ENCODE measurements at places on chromosomes 2 and 18.

- no peak for DNase-seq
Measured at GRCh38 chr2:191746346-191747169, 68.6 kb downstream of the NABP1 start.

GRCh38 chr2:223923976-223924375 is 21.2 kb downstream of the WDFY1 start:
- DNase-seq = no peak

DNA sequence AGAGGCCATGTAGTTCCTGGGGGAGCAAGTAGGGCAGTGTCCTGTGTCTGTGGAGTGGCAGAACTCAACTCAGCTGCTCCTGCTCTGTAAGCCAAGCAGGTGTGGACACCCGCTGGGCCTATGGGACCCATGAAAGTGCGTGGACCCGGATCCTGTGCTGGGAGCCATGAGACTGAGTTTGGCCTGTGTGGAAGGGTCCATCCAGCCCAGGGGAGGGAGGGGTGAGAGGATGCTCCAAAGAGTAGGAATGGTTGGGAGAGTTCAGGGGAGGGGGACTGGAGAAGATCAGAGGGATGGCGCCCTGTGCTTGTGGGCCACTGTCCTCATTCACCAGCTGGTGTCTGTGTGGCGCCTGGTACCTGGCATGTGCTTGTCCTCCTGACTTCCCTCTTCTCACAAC is 226.4 kb upstream of the HS6ST1 start:
- DNase-seq = no peak

GRCh38 chr18:43277164-43277600 is at the start of gene SYT4:
Gene SYT4 (minus strand): TSS chr18:43277490. CDS start chr18:43277281, 209 bp downstream.
- peak; percentile 87 for DNase-seq

DNA sequence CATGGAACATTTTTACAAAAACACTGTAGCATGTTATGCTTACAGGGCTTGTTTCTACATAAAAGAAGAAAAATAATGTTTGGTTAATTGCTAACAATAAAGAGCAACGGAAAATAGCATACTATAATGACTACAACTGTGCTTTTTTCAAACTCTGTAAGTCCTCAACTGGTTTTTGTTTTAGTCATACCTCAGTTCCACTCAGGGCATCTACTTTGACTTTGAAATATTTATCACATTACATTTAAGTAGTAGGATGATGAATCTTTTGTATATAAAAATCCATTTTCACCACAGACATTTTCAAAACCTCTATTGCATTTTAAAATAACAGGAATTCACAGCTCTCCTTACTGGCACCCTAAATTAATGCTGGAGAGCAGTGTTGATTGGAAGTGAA is 8.3 kb downstream of the SATB2 start:
- DNase-seq = no peak

DNA sequence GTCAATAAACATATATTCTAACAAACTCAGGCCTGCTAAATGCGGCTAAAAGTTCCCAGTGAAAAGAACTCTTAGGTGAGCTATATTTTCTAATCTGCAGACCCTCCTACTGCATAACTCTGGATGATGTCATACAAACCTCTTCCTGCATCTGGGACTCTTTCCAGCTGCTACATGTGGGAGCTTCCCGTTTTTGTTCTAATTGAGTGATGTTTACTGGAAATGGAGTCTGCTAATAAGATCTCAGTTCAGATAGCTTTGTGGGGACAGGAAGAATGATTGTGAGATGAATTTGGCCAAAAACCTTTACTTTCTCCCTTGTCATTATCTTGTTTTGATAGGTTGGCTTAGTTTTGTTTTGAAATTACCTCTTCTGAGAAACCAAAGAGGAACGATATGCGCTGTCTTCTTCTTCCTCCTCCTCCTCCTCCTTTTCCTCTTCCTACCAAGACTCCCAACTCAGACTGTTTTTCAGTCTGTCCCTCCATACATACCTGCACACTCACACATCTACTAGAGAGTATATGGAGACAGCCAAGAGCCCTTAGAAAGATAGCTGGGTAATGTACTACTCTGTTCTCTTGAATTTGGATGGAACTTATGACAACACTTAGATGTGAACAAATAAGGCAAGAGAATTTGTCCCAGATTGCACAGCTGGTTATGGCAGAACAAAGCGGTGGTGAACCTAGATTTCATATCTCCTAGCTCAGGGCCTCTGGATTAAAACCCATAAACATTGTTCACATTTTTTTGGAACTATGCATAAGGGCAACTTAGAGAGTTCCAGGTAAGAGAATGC is 39.8 kb upstream of the AAK1 start:
- DNase-seq = no peak

GRCh38 chr2:206728277-206729199 is 10.3 kb upstream of the DYTN start:
- DNase-seq = no peak

DNA sequence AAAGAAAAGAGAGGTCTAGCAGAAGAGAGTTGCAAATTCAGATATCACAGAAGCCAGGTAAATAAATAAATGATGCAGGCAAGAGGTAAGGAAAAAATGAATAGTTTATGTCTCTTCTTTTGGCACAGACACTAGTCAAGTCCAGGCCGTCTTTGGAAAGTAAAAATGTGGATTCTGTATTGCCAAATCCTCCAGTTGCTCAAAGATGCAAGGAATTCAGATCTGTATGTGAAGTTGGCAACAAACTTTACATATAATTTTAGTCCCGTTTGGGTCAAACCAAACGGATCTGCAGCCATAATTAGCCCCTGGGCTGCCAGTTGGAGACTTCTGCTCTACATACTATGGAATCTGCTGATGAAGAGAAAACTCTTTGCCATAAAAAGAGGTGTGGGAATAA is 200.5 kb upstream of the RND3 start:
- DNase-seq = no peak

DNA sequence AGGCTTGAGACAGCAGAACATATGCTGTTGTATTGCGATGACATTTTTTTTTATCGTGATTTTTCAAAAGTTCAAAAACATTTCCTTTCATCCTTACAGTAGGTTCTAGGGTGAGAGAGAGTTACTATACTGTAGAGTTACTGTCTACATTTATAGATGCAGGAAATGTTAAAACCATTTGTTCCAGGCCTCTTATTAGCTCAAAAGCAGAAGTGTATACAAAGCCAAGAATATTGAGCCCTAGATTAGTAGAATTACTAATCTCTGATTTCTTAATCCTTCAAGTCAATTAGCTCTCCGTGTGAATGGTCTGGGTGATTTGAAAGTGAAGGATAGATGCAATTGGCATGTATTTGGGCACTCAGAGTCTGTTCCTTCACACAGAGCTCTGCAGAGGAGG is 73.1 kb downstream of the MAPRE2 start:
- DNase-seq = no peak

DNA sequence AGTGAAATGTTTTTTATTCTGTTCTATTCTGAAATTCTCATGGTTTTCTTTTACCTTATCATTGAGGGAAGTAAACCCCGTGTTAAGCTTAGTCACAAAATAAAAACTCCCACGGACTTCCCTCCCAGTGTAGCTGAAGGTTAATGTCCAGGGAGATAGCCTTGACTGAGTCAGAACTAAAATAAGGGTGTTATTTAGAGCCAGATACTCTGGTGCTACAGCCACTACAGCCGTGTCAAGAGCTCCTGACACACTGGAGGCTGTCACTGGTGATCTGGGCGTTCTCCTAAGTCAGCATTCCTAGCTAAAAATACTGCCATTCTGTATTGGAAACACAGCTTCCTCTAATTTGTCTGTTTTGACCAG is 82.0 kb upstream of the RANBP2 start:
- DNase-seq = no peak

- no peak for DNase-seq
Measured at GRCh38 chr2:168079236-168079635, 168.2 kb downstream of the STK39 start.

- DNase-seq = no peak
Measured at GRCh38 chr18:45370255-45371010, 244.8 kb upstream of the SLC14A2 start.

GRCh38 chr2:240917009-240917683 is 11.0 kb downstream of the CROCC2 start:
- DNase-seq = no peak

GRCh38 chr18:11096411-11096810 is 53.0 kb downstream of the PIEZO2 start:
- no peak for DNase-seq

DNA sequence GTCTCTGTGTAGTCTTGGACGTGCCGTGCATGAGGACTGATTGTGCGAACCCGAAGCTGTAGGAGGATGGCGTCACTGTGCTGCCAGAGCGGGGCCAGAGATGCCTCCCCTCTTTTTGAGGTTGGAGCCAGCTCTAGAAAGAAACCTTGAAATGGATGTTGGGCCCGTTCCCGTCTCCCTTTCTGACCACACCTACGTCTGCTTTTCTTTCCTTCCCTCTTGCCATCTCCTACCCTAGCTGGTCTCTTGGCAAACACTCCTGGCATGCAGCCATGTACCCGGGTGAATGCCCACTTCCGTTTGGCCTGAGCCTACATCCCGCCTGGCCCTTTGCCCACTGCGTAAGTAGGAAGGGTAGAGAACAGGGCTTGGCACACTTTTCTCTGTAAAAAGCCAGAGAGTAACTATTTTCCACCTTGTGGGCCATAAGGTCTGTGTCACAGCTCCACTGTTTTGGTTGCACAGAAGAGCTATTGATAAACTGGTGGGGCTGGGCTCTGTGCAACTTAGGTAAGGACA is 37.4 kb downstream of the SH3BP4 start:
- peak; percentile 41 for DNase-seq

DNA sequence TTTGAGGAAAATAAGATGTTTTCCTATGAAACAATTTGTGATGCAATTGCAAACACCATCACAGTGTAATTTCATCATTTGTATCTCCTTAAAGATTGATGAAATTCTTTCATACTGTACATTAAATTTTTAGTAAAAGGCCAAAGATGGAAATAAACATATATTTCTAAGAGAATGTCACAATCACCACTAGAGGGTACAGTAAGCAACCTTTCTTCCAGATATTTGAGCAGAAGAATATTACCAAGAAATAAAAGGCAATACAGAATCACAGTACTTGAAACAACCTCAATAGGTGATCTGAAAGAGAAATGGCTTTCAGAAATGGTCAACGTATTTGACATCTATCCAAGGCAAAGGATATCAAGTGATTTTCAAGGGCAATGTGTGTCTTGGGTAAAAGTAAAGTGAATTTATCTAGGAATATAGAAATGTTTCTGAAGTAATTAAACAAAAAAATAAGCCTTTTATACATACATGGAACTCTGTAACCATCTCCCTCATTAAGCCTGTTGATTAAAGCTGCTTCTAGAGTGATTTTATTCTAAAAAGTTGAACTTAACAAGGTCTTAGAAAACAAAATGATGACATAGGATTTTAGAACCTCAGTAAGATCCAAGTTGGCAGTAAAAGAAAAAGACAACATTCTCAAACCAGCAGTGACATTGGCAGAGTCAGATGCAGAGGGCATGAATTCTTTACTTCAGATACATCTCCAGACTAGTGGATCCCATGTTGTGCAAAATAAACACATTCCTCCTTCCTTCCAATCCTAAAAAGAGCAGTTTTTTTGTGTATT is 90.3 kb upstream of the SESTD1 start:
- DNase-seq = no peak

GRCh38 chr18:8990276-8991031 is 112.0 kb upstream of the NDUFV2 start:
- DNase-seq = no peak

GRCh38 chr2:102346381-102347130 is 9.0 kb upstream of the IL18R1 start:
- no peak for DNase-seq

DNA sequence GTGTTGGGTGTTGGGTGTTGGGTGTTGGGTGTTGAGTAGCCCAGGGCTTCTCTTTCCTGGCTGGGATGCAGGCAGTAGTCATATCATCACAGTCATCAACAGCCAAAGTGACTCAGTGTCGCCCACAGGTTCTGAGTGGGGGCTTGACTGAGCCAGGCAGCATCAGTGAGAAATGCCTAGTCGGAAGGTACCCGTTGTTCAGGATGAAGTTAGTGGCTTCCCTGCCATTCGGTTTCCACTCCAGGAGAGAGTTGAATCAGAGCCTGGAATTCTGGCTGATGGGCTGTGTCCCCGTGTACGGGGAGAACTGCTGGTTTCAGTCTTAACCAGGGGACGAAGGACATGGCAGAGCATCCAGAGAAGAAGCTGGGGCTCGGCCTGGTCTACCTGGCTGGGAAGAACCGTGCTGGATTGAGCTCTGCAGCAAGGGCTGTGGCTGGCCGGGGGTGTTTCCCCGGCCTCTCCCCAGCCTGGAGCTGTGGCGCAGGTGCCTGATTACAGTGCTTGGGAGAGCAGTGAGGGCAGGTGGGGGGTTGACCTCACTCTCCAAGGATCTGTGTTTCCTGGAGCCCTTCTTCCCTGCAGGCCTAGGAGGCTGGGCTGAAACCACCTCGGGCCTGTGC is 49.4 kb downstream of the AGAP1 start:
- no peak for DNase-seq

- DNase-seq = no peak
Measured at GRCh38 chr2:164510895-164511294, 110.4 kb downstream of the GRB14 start.

DNA sequence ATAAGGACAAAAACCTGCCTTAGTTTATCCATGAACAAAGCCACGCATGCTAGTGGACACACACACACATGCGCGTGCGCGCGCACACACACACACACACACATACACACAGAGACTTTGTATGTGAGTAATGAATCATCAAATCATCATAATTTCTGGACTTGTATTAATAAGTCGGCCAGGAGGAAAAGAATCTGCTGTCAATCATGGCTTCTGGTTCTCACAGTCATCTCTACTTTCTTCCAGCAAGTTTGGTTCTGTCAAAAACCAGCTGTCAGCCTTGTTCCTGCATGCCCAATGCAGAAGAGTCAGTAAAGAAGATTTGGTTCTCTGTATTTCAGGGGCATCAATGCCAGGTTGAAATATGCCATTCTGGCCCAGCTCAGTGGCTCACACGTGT is 1.1 kb upstream of the TTR start:
- no peak for DNase-seq

DNA sequence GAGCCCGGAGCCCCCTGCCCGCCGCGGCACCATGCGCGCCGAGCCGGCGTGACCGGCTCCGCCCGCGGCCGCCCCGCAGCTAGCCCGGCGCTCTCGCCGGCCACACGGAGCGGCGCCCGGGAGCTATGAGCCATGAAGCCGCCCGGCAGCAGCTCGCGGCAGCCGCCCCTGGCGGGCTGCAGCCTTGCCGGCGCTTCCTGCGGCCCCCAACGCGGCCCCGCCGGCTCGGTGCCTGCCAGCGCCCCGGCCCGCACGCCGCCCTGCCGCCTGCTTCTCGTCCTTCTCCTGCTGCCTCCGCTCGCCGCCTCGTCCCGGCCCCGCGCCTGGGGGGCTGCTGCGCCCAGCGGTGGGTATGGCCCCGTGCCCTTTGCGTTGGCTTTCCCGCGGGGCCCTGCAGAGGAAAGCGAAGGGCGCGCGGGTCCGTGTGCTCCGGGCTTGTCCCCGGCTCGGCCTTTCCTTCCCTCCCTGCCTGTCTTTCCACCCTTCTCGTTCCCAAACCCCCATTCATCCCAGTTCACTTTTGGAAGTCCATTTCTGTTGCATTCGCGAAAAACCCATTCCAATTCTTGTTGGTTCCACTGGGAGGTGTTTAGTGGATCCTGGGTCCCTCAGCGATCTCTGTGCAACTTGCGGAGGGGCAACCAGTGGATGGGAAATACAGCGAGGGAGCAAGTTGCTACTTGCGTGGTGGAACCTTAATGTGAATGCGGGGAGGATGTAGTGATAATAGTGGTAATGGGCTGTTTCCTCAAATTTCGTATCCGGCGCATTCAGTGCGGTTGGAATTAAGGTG is 599 bp downstream of the ADAM23 start:
- peak; percentile 6 for DNase-seq

- no peak for DNase-seq
Measured at GRCh38 chr18:74288730-74289129, 3.0 kb downstream of the CYB5A start.

All from NCI-H1092 (cell line).